Activated T-cell treated with anti-CD3 and anti-CD28 coated beads, Interleukin-2, amount 50 U/mL, for 4 hours (primary cell): ENCODE measurements at places on chromosomes 7 and 10.

DNA sequence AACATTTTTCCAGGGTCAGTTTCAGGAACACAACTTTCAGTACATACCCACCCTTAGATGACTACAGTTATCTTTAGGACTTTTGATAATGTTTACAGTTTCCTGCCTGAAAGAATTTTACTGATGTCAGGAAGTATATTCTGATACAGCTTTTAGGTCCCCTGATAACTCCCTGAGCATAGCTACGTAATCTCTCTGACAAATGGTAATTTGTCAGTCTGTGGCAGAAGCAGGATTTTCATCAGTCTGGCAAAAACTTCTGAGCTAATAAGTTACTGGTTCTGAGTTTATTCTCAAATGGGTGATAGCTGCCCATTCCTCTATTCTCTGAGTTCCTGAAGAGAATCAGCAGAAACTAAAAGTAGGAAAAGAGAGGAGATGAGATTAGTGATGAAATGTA is 270.1 kb upstream of the MTPN start:
- DNase-seq: no peak

DNA sequence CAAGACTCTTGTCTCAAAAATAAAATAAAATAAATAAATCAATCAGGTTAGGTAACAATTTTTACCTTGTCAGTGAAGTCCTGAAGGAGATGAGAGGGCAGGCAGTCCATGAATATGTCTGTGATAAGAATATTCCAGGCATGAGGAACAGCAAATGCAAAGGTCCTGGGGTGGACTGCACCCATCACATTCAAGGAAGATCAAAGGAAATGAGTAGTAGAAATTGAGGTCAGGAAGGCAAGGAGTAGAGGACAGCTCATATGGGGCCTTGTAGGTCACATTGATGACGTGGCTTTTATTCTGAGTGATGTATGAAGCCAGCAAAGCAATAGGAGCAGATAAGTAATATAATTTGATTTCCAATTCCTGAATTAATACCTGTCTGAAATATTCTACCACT is 76.5 kb upstream of the TCF7L2 start:
- no peak for DNase-seq

GRCh38 chr10:76764177-76764576 is 873.4 kb downstream of the KCNMA1 start:
- DNase-seq: no peak

DNA sequence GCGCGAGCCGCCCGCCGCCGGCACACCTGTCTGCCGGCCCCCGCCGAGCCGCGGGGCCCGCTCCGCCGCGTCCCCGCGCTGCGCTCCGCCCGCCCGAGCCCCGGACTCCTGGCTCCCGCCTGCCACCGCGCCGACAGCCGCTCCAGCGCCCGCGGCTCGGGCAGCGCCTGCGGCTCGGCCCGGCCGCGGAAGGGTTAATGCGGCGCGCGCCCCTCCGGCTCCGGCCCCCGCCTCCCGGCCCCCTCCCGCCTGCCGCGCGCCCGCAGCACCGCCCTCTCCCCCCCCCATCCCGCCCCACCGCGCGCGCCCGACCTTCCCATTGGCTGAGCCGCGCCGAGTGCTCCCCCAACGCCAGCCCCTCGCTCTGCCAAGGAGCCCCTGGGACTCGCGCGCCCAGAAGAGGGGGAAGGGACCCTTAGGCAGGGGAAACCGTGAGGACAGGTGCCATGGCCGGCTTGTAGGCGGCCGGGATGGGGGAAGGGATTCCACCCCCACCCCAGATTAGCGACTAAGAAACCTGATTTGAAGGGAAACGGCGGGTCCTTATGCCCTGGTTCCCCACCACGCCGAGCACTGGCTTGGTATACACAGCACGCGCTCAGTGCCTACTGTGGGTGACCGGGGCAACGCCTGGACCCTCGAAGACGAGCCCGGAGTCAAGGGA is at the start of gene KCNH2:
TSS of gene KCNH2 (minus strand) at position 196 of the 664 bp plus-strand sequence. CDS start 408 bp downstream, outside the sequence.
- DNase-seq: peak; percentile 27

- DNase-seq: no peak
Observed at GRCh38 chr7:30572212-30572841, 22.4 kb upstream of the GARS1 start.

- no peak for DNase-seq
Observed at GRCh38 chr10:90175161-90175681, 473.8 kb downstream of the KIF20B start.

GRCh38 chr10:62189131-62189530 is 79.5 kb downstream of the RTKN2 start:
- DNase-seq: no peak

DNA sequence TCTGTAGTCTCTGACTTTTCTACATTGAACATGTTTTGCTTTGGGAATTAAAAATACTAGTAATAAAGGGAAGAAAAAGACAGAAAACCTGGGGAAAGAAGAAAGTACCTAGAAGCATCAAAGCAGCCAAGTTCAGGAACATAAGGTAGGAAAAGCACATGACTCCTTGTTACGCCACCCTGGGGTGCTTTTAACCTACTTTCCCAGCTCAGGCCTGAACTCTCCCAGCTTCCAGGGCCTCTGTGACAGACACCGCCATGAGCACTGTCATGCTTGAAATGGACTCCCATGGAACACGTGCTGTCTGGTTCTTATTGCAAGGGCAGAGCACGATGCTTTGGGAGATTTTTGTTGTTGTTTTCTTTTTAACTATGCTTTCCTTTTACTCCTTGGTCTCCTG is 11.4 kb downstream of the ACTR1A start:
- no peak for DNase-seq

GRCh38 chr7:136067277-136067676 is 90.1 kb upstream of the MTPN start:
- DNase-seq: no peak

DNA sequence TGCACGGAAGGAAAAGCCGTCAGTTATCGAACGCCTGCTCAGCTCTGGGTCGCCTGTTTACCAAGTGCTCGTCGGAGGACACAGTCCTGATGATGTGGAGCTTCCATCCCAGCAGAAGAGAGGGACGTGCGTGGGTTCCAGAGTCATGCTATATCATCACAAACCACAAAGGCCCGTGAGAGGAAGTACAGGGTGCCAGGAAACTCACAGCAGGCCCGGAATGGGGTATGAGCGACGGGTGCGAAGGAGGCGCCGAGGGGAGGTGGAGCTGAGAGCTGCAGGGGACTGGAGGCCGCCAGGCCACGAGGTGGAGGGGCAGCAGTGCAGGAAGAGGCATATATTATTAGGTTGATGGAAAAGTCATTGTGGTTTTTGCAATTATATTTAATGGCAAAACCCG is 102.5 kb downstream of the ACTR3B start:
- DNase-seq: no peak

DNA sequence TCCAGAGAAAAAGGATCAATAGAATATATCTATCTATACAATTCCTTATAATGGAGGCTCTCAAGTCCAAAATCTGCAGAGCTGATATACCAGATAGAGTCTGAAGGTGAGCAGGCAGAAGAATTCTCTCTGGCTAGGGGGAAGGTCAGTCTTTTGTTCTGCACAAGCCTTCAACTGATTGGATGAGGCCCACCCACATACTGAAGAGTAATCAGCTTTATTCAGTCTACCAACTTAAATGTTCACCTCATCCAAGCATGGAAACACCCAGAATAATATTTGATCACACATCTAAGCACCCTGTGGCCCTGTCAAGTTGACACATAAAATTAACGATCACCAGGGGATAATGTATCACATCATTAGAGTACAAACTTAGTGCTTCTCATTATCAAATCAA is 193.8 kb upstream of the YAE1 start:
- DNase-seq: no peak

- no peak for DNase-seq
Observed at GRCh38 chr7:121436688-121437087, 40.6 kb upstream of the FAM3C start.

DNA sequence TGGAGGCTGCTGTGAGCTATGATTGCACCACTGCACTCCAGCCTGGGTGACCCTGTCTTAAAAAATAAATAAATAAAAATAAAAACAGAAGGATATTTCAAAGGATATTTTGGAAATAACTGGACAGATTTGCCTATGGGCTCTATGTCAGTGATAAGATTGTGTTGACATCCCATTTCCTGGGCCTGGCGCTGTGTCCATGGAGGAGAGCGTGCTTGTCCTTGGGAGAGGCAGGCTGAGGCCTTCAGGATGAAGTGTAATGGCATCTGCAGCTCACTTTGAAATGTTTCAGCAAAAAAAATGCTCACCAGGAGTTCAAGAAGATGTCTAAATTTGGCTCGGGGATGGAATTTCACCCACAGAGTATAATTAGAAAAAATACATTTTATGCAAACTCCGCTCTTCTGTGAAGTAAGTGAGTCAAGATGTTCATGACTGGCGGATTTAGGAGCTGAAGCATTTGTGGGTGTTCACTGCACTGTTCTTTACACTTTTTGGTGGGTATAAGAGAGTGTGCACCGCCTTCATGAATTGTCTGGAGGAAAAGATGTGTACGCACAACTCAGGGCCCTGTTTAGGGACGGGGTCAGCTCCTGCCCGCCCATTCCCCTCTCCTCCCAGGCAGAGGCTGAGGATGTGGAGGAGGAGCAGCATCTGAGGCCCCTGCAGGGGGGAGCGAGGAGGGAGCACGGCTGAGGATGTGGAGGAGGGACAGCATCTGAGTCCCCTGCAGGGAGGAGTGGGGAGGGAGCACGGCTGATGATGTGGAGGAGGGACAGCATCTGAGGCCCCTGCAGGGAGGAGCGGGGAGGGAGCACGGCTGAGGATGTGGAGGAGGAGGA is 18.5 kb upstream of the FOXL3 start:
- no peak for DNase-seq

- DNase-seq: no peak
Observed at GRCh38 chr7:134058980-134059379, 68.2 kb upstream of the LRGUK start.

DNA sequence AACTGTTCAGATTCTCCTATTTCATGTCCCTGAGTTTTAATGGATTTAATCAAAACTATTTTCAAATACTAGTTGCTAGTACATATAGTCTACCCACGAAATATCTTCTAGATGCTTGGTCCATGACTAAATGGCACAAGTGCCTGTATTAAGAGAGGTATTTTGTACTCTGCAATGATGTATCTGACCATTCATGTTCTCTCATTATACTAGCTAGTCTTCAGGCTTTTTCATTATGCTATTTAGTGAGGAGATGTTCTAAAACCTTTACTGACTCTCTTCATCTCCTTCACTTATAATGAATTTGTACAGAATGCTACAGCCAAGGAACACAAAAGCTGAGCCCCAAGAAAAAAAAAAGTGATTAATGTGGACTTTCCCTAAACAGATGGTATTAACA is 222.5 kb downstream of the AHR start:
- no peak for DNase-seq

DNA sequence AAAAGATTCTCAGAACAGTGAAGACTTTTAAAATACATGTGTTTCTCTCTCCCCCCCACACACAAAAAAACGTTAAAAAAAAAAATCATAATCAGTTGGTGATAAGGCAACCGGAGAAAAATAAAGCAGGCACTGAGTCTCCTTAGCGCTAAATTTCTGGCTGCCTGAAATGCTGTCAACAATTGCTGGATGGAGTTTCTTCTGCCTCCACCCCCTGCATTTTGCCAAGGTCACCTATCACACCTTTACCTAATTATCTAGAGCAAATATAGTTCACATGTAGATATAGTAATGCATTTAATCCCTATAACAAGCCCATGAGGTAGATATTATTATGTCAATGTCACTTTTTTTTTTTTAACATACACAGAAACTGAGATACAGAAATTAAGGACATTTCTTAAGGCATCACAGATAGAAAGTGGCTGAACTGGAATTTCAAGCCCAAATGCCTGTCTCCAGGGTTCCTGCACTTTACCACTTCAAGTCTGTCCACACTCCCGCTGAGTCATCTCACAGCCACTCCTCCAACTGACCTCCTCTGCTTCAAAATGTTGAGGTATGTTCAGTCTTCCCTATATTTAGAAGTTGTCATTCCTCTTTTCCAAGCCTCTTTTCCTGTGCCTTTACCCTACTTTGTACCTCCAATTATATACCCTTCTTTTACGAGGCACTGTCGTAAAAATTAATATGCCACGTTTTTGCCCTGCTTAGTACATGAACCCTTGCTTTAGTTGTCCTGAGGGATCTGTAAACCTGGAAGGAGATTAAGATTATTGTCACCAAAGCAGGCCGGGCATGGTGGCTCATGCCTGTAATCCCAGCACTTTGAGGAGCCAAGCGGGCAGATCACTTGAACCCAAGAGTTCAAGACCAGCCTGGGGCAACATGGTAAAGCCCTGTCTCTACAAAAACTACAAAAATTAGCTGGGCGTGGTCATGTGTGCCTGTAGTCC is 72.8 kb upstream of the MPP7 start:
- DNase-seq: no peak

GRCh38 chr7:33692956-33693355 is 212.4 kb upstream of the BMPER start:
- no peak for DNase-seq

- no peak for DNase-seq
Observed at GRCh38 chr10:73999703-74000102, 1.8 kb downstream of the VCL start.

DNA sequence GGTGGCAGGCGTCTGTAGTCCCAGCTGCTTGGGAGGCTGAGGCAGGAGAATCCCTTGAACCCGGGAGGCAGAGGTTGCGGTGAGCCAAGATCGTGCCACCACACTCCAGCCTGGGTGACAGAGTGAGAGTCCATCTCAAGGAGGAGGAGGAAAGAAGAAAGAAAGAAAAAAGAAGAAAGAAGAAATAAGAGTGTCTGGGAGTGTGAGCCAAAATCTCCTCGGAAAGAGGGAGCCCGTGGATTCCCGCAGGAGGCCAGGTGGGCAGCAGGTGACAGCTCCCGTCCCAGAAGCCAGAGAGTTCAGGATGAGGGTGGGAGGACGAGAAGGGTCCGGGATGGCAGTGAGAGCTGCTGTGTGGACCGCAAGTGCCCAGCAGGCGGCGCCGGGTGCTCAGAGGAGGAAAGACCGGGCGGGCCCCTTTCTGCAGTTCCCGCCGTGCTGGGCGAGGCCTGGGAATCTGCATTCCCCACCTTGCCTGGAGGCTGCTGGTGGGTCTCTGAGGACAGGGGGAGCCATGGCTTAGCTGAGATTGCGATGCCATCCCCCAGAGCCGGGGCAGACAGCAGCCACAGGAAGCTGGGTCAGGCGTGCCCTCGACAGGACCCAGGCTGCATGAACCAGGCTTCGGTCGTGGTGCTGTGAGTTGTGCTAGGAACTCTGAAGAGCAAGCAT is 17.1 kb upstream of the AMZ1 start:
- DNase-seq: peak; percentile 64

GRCh38 chr7:157657741-157658740 is 321.2 kb downstream of the DNAJB6 start:
- DNase-seq: no peak

DNA sequence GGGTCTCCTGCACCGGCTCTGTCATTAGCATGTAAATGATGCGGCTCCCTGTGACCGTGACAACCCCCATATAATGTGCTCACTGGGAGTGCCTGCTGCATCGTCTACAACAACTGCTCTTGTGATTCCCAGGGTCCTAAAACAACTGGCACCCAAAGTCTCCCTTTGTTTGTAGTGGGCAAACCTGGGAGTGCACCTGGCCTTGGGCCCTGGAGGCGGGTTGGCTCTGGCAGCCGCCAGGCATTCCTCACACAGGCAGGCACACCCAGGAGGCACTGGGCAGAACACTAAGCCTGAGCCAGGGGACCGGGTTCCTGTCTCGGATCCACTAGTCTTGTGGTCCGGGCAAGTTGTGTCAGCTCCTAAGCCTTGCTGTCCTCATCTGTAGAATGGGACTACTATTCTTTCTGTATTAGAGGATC is 115.5 kb upstream of the GPR26 start:
- no peak for DNase-seq
